ENCODE measurements at places on chromosomes 1 and 21.

DNA sequence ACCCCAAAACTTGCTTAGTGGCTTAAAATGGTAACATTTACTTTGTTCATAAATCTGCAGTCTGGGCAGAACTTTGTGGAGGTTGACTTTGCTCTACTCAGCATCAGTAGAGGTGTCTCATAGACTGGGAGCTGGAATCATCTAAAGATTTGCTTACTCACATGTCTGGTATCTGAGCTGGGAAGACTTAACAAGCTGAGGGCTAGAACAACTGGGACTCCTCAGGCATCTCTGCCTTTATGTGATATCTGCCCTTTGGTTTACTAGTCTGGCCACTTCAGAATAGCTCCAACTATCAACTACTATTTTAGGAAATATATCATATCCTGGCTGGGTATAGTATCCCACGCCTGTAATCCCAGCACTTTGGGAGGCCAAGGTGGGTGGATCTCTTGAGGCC, 82.5 kb downstream of the C4BPA start:
- no peak for DNase-seq

GRCh38 chr1:91428182-91428798, 23.7 kb upstream of the HFM1 start:
- DNase-seq = no peak

DNA sequence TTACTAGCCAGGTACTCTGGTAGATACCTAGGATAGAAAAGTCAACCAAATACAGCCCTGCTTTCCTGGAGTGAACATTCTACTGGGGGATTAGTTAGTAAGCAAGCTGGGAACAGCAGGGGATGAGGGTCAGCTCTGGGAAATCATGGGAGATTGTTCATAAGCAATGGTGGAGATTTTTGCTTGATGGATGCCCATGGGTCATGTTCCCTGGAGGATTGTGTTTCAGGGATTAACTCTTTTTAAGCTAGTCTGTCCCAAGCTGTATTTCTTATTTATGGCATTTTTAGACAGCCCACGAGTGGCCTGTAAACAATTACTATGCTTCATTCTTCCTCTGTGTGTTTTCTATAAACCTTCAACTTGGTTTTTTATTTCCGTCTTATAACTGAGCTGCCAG, 18.9 kb downstream of the CACHD1 start:
- no peak for DNase-seq

- DNase-seq = no peak
Observed at GRCh38 chr1:232529747-232530146, 100.2 kb downstream of the SIPA1L2 start.

DNA sequence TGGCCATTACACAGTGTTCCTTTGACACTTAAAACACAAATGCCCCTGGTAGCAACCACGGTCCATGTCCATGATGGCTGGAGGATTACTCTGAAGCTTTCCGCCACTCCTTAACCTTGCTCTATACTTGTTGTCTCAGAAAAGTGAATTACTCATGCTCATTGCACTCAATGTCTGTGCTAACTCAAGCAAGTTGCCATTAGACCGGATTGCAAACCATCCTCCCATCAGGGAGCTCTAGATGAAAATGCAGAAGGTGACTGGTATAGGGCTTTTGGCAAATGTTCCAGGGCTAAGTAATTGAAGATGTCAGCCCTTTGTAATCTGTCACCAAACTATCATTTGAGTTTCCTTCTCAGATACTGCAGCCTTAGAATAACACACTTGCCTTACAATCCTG, 1288.3 kb upstream of the B3GALT2 start:
- no peak for DNase-seq

- DNase-seq = no peak
Observed at GRCh38 chr1:154857441-154858215, 12.5 kb downstream of the KCNN3 start.

GRCh38 chr1:166730299-166730888, 108.9 kb upstream of the POGK start:
- no peak for DNase-seq

- no peak for DNase-seq
Observed at GRCh38 chr1:45177452-45177851, 29.0 kb downstream of the ZSWIM5 start.

- DNase-seq = no peak
Observed at GRCh38 chr1:236024641-236025040, 40.2 kb downstream of the NID1 start.
